Upper lobe of left lung (tissue), 6 donors: ENCODE measurements at places on chromosomes 5 and 9.

DNA sequence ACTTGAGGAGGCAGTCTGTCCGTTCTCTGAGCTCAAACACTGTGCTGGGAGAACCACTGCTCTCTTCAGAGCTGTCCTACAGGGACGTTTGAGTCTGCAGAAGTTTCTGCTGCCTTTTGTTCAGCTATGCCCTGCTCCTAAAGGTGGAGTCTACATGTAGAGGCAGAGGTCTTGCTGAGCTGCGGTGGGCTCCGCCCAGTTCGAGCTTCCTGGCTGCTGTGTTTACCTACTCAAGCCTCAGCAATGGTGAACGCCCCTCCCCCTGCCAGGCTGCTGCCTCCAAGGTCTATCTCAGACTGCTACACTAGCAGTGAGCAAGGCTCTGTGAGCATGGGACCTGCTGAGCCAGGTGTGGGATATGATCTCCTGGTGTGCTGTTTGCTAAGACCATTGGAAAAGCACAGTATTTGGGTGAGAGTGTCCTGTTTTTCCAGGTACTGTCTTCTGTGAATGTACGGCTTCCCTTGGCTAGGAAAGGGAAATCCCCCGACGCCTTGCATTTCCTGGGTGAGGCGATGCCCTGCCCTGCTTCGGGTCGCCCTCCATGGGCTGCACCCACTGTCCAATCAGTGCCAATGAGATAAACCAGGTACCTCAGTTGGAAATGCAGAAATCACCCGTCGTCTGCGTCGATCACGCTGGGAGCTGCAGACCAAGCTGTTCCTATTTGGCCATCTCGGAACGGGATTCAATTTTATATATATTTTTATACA, 58.5 kb downstream of the CNTRL start:
- DNase-seq: peak; percentile 26

DNA sequence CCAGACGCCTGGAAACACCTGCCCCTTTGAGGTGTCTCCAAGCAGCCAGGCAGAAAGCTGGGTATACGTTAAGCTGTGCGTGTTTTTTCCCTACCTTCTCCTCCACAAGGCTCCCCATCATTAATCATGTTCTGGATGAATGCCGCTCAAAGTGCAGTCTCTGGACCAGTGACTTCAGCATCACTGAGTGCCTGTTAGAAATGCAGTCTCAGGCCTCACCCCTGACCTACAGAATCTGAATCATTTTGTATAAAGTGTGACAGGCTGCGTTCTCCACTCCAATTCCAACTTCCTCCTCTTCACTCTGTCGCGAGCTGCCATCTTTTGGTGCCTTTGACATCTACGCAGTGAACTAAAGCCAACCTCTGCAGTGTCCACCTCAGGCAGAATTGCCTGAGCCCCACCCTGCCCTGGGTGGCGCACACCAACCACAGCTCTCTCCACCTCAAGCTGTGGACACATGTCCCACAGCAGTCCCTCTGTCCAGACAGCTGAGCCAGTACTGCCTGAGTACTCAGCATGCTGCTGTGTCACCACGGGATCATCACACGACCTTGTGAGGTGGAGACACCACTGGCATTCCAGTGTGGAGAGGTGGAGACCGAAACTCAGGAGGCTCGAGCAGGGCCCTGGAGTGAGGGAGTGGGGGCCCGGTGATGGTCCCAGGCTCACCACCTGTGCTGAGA, 14.2 kb downstream of the PTPN3 start:
- no peak for DNase-seq

DNA sequence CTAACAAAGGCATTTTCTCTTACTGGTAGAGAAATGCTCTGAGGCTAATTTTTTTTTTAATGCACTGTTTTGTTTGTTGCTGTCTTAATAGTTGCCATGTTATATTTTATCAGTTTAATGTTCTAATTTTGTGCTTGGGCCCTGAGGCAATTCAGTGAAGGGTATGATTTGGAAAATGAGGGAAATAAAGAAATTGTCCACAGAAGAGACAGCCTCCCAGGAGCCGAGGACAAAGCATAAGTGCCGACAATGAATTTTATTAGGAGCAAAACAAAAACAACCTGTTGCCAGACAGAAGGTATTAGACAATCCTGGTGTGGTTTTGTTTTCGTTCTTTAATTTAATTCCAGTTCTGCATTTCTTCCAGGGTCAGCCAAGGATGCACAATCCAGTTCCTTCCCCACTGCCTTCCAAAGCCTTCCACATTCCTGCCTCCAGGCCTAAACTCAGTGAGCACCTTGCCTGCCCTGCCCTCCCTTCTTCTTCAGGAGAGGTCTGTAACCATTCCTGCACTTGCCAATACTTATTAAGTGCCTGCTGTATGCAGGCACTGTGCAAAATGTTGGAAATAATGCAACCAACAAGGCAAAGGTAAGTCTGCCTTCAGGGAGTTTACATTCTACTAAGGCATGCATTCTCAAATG, 4.3 kb upstream of the TCOF1 start:
- DNase-seq: no peak

DNA sequence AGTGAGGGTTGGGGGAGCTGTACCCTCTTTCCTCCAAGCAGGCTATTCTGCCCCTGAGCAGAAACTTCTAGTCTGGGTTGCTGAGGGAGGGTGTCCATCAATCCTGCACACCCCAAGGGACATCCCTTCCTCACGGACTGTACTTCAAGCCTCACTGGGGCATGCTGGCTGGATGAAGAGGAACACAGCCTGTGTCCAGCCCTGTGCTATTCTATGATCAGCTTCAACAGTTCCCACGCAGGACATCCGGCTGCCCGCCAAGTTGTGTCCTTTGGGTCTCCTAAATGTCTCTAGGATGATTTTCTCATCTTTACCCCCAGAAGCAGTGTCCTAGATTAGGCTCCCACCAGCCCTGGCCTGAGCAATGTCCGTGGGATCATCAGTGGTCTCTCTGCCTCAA, 68.1 kb downstream of the CRB2 start:
- DNase-seq: no peak

DNA sequence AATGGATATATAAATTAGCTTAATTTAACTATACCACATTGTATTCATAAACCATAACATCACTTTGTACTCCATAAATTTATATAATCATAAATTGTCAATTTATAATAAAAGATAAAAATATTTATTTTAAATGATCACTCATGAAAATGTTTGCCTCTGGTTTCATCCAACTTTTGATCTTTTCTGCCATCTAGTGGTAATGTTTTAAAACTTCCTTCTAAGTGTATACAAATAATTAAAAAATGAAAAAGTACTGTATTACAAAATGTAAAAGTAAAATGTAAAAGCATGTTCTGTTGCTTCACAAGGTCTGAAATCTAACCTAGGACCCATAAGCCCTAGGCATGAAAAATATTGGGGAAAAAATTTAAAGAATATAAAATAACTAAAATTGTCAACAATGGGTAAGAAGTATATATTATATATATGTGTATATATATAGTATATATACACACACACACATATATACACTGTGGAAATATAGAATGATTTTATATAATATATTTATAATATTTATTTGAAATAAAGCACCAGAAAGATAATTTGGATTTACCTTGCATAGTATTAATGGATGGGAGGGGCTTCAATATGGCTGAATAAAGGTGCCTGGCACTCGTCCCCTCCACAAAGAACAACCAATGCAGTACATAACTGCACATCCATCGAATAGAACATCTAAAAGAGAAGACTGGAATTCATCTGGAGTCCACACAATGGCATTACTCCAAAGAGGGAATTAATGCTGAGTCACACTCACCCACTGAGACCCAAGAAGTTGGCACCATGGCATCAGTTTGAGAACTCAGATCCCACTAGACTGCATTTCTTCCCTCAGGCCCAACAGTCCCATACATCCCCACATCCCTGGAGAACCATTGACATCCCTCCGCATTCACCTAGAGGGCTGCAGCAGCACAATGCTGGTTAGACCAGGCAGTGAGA, 32.5 kb downstream of the ANXA1 start:
- no peak for DNase-seq

DNA sequence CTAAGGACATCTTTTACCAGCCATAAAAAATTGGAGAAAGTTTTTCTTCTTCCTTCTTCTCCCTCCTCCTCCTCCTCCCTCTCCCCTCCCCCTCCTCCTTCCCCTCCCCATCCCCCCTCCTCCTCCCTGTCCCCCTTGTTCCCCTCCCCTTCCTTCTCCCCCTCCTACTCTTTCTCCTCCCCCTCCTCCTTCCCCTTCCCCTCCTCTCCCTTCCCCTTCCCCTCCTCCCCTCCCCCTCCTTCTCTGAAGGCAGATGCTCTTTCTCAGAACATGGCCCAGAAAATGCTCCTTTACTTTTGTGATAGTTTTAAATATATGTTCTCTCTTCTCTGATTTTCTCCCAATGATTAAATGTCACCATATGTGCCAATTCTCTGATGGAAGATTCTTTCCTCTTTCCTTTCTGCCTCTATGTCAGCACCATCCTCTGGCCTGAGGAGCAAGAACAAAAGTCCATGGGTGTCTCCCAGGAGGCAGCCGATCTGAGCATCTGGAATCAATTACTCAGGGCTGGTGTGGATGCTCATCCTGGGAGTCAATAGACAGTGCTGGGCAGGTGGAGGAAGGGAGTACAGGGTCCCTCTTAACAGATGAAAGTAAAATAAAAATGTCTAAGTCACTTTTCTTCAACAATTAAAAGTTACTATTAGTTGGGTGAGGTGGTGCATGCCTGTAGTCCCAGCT, 63.0 kb upstream of the GNA14 start:
- no peak for DNase-seq

GRCh38 chr5:134920848-134921575, 16.1 kb downstream of the PCBD2 start:
- peak; percentile 15 for DNase-seq

- no peak for DNase-seq
Observed at GRCh38 chr5:134041570-134042411, 37.0 kb upstream of the VDAC1 start.

- no peak for DNase-seq
Observed at GRCh38 chr9:114226246-114227055, 71.1 kb downstream of the COL27A1 start.

DNA sequence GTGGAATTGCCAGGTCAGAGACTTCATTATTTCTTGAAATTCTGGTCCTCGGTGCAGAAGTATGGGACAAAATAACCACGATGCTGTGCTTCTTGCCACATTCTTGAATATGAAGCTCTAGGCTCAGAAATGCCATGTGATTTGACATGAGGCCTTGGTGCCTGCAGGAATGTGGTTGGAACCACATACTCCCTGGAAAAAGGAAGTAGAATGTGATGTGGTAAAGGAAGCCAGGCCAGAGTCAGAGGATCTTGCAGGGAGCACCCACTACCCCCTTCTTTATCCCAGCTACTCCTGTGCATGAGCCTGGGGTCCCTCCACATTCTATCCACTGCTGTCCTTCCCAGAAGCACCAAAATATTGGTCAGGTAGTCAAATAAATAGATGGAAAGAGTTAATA, 80.9 kb downstream of the FOXD1 start:
- no peak for DNase-seq

- DNase-seq: peak; percentile 94
Observed at GRCh38 chr5:61625681-61626621, 293.9 kb downstream of the ZSWIM6 start.
